ENCODE measurements at places on chromosomes 7 and 10.

GRCh38 chr10:60664859-60665258 lies 113.4 kb upstream of the CDK1 start:
- no peak for DNase-seq

DNA sequence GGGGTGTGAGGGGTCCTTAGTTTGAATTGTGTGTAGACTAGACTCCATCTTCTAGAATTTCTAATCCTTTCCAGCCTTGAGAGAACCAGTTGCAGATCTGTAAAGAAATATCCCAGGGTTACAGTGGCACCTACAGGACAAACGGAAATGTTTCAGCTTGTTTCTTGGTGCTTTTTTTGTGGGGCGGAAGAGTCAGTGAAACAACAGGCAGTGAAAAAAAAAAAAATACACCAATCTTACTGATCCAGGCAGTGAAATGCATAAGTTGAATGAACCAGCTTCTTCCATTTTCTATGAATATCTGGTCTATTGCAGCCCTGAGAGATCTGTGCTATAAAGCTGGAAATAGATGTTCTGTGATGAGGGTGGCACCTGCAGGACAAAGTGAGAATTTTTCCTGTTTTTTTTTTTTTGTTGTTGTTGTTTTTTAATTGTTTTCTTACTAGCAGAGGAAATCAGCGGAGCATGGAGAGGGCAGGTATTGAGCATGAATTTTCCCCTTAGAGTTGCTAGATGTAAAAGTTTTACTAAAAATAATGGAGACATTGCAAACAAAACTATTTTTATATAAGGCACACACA lies 81.9 kb upstream of the DYNC1I1 start:
- DNase-seq = peak; percentile 9

DNA sequence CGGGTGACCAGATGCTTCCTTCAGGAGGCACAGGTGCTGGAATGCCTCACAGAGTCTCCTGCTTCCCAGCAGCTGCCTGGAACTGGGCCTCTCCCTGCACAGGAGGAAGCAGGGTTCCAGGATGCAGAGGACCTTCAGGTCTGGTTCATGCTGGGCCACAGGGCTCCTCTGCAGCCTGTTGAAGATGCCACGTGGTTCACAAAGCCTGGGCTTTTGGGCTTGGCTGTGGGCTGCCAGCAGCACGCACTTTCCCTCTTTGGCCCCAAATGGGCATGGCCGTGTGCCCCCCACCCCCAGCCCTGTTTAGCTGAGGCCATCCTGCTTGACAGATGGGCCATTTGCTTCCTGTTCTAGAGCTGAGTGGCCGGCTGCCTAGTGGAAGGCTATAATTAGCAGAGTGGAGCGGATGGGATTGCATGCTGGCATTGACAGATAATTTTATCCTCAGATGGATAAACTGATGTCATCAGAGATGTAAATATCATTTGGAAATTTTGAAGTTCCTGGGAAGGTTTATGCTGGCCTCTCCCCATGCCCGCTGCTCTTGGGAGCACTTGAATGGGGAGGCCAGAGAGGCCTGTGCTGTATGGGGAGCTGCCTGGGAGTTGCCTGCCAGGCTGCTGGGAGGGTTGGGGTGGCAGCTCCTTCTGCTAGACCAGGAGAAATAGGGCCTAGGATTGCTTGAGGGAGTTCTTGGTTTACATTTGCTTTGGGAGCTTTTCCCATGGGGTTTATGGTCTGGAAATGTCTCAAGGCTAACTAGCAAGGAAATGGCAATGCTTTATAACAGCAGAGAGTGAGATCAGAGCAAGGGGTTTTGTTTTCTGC lies 28.2 kb downstream of the TSPAN15 start:
- DNase-seq = no peak

GRCh38 chr10:10804998-10805740 lies 212.5 kb upstream of the CELF2 start:
- no peak for DNase-seq

DNA sequence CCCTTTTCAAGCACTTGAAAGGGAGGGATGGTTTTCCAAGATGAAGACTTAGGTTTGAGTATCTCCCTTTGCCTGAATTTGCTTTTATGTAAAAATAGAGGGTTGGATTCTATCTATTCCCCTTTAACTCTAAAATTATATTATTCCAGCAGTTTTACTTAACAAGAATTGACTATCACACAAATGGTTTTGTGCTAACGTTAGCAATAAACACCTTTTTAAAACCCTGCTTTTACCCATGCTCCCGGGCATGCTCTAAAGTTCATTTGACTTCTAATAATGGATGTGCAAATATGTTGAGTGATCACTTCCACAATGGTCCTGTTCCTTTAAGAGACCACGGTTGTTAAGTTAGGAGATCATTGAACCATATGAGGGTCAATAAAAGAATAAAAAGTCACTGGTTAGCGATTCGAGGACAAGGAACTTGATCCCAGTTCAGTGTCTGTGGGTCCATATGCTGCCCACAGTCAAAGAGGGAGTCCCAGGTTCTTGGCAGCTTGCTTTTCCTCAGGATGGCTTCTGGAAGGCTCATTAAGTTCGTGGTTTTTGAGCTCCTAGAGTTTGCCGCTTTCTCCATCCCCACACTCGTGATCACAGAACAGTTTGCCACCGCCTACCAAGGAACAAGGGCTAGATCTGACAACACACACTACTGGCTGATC lies at the start of gene TMEM236:
TMEM236 (plus strand) TSS at position 421 of the 665 bp plus-strand sequence; CDS start at position 516, 95 bp downstream.
- DNase-seq = no peak

- DNase-seq = no peak
Observed at GRCh38 chr7:2713370-2713769, 25.4 kb downstream of the AMZ1 start.

GRCh38 chr10:104334561-104334960 lies 3.7 kb downstream of the ITPRIP start:
- no peak for DNase-seq

GRCh38 chr10:127414024-127414423 lies 135.1 kb upstream of the NPS start:
- no peak for DNase-seq

DNA sequence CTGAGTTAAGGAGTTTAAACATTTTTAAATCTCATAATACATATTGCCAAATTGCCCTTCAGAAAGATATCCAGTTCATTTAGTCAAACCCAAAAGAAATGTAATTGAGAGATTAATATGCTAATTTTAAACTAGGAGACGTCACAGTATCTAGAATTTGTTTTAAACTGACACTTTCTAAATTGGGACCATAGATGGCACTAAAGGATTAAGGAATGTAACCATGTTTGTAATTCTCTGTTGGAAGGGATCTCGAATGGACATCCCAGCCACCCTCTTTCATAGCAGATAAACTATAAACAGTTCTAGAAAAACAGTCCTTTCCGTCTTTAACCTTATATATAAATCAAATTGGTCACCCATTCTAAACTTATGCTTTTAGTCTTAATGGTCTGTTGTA lies 30.0 kb upstream of the SAMD9L start:
- no peak for DNase-seq

- no peak for DNase-seq
Observed at GRCh38 chr10:1156921-1157614, 100.9 kb downstream of the WDR37 start.

DNA sequence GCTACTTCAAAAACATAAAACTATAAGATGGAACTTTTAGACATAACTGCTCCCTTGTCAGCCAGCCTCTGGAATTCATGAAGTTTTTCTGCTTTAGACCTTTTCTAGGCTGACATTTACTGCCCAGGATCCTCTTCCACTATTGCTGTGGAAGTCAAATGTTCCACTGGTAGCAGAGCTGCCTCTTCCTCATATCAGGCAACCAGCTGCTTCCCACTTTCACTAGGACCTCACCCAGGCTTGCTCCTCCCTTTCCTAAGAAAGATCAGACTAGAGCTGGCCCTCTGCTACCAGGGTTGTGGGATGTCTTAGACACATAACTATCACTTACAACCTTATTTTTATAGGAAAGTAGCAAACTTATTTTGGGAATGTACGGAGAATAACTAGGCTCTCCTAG lies 121.5 kb downstream of the CTTNBP2 start:
- no peak for DNase-seq

DNA sequence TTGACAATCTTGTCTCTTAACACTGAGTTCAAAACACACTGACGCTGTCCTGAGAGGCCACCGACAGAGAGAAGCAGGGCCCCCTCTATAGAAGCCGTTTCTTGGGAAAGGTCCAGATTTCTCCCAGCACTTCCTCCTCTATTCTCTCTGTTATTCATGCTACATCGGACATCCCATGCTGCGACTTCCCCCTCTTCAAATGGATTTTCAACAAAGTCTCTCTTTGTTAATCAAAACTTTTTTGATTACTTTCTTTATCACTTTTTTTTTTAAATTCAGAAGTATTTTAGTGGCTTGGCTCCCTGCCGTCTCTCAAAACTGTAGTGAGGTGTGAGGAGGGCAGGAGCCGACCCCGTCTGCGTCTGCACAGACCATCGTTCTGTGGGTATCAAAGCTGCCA lies 298.9 kb upstream of the PITRM1 start:
- DNase-seq = no peak

All from CD4-positive, alpha-beta T cell treated with Interleukin-1 beta for 1 hour (primary cell).